ENCODE measurements at places on chromosomes 2 and 18.
A peak's percentile ranks its signal among the peaks of the same experiment; 100 is the strongest.

DNA sequence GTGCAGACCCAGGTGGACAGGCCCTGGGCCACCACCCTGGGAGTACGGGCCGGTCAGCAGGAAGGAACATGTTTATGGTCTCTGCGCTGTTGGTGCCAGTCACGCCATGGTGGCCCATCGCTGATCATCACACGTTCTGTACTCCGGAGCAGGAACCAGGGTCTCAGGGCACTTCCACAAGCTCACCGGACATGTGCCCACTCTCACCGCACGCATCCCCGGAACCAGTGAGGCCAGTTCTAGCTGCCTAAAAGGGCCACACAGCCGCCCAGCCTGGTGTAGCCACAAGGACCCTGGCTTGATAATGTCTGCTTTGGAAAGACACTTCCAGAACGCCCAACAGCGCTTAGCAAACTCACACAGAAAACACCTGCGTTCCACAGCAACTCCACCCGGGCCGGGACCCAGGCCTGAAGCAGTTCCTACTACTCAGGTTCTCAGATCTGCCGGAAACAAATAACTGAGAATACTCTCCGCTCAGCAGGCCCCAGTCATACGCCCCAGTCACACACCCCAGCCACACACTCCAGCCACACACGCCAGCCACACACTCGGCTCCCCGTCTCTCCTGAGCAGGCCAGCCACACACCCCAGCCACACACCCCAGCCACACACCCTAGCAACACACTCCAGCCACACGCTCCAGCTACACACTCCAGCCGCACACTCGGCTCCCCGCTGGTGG, 123.3 kb downstream of the HDAC4 start:
- DNase-seq: no peak

DNA sequence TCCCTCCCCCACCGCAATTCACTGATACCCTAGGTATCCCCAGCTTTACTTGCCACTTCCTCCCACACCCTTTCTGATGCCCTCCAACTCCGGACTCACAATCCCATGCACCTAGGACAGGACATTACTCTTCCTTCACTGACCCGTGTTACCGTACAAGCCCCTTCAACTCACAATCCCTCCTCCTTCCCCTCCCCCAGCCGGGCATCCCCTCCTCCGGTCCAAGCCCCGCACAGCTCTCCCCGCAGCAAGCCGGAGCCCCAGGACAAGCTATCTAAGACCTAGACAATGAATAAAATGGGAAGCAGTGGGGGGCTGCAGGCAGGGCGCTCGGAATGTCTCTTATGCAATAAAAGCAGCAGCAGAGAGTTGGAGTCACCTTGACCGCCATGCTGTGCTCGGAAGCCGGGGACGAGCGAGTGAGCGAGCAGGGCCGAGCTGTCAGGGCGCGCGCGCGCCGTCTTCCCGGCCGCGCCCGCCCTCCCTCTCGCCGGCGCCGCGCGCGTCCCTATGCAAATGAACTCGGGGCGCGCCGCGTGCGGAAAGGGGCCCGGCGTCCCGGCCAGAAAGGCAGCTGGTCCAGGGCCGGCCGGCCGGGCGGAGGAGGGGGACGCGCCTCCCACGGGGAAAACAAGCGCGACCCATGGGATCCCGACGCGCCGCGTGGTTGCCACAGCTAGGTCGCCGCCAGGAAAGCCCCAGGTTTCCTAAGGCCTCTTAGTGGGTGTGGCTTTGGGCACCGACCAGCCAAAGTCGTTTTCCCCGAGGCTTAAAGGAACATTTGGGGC, at the start of gene SLC25A12:
TSS of gene SLC25A12 (minus strand) at position 421 of the 788 bp plus-strand sequence. CDS start at position 391, 30 bp downstream.
- peak; percentile 71 for DNase-seq

- DNase-seq: no peak
Observed at GRCh38 chr2:40033781-40034180, 254.7 kb upstream of the THUMPD2 start.

GRCh38 chr2:144659731-144660275, 139.9 kb upstream of the ZEB2 start:
- DNase-seq: no peak

DNA sequence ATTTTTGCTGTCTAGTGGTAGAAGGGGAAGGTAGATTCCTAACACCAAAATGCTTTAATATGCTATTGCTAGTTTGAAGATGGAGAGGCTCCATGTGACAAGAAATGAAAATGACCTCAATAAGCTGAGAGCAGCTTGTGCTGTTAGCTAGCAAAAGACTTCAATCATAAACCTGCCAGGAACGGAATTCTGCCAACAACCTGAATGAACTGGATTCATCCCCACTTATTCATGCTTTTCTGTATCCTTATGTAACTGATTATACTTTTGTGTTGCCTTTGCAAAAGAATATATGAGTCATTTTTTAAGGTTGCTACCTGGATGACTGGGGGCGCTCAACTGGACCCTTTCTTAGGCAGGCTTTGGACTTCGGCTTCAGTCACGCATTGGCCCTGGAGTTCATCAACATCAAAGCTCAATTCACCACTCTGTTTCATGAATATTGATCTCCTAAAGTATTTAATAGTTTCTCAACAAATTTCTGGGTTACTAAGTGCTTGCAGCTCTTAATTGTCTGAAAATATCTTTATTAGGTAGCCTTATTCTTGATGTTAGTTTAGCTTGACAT, 97.5 kb upstream of the KCNJ3 start:
- no peak for DNase-seq

DNA sequence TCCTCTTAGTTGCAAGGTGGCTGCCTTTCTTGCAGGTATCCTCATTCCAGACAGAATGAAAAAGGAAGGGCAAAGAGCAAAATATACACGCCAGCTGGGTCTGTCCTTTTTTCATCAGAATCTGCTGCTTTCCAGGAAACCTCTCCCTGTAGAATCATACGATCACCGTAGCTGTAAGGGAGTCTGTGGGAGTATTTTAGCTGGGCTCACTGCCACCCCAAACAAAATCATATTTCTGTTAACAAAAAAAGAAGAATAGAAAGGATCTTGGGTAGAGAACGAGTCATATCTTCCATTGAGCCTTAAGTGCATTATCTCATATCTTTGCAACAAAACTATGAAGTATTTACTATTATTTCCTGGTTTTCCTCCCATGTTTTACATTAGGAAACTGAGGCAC, 15.0 kb upstream of the TANC1 start:
- DNase-seq: no peak

DNA sequence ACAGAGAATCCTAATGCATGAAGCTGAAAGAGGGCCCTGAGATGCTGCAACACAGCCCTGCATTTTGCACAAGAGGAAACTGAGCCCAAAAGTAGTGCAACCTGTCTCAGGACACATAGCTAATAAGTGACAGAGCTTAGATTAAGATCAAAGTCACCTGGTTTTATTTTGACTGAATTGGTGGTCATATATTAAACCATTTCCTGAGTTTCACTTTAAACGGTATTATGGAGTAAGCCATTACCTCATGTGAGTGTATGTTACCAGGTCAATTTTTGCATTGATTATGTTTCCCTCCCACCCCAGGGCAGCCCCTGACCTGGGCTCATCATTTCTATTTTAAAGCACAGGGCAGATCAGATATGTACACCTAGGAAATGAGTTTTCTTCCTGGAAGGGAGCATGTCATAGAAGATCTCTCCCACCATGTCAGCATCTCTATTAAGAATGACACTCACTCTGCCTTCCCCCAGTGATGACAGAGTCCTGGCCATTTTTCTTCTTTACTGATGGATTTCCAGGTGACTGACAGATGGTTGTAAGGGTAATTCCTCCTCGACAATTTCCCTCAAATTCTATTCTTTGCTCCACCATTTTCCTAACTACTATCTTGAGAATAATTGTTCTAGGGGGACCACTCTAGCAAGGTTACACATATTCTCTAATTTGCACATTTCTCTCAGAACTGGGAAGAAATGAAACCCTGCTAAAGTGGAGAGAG, 441.3 kb upstream of the SLC14A2 start:
- no peak for DNase-seq

DNA sequence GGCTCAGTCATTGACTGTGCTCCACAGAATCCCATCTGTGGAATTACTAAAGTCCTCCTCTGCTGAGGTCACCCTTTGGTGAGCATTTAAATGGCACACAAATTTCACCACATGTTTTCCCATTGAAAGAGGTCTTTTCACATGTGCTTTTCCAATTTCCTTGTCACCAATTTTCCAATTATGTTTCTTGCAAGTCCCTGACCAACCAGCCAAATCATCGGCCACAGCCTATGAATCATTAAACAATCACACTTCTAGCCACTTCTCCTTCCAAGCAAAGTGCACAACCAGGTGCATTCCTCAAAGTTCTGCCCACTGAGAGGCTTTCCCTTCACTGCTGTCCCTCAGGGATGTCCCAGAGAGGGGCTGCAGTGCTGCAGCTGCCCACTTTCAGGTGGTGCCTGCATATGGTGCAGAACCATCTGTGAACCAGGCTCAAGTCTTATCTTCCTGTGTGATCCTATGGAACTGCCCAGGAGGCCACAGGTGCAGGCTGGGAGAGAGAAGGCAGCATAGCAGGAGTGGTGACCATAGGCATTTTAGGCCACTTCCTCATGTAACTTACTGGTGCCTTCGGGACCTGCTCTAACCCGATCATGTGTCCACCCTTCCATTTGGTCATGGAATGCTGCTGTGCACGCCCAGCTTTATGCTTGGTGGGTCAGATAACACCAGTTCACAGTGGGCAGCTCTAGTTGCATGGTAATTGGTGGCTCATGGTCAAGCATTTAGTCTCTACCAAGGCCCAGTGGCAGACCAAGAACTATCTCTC, 153.0 kb downstream of the SEPTIN10 start:
- DNase-seq: no peak

DNA sequence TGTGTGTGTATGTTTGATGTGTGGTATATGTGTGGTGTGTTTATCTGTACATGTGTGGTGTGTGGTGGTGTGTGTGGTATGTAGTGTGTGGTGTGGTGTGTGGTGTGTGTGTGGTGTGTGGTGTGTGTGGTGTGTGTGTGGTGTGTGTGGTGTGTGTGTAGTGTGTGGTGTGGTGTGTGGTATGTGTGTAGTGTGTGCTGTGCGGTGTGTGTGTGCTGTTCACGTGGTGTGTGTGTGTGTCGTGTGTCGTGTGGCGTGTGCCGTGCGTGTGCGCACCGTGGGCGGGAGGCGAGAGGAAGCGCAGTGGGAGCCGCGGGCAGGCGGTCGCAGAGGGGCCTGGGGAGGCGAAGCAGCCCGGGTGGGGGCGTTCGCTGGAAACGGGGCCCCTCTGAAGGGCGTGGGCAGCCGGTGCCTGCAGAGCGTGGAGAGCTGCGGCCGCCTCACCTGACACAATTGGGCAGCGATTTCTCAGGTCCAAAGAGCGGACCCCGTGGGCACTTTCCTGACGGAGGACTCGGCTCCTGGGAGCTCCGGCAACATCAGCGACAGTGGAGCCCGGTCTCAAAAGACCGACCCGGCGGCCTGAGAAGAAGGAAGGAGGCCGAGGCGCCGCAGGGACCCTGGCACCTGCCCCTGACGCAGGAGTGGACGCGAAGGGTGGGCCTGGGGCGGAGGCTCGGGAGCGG, 741.1 kb upstream of the SALL3 start:
- no peak for DNase-seq

- peak; percentile 79 for DNase-seq
Observed at GRCh38 chr2:200864176-200865034, at the start of gene CLK1. CLK1 (minus strand) TSS chr2:200864658; CDS start chr2:200861862, 2,796 bp downstream.

DNA sequence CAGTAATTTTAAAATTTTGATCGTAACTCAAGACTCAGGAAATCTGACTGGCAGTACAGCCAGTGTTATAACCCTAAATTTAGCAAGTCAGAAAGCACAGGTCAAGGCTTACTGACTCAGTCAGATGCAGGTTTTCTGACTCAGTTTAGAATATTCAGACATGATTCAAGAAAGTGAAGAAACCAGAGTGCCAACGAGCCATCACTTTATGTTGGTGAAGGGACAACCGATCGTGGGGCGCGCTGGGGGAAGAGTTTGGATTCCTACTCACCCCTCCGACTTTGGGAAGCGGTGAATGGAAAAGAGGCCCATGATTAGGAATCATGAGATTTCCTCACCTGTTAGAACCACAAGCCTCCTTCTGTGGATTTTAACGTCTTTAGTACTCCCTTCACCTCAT, 998 bp downstream of the RNF149 start:
- no peak for DNase-seq

DNA sequence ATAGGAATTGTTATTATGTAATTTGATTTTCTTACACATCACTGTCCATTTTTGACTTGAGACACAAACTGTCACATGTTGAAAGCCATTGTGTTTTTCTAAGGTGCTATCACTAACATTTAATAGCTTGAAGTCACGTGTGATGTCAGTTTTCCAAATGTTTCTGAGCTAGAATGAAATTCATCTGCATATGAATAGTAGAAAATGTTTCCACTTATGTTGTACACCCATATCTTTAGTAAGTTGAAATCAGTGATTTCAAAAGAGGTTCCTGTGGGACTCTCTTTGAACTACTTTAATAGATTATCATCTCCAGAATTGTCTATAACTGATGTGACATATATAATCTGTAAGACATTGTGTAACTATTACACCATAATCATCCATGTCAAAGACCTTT, 27.8 kb downstream of the ABCG5 start:
- DNase-seq: no peak

DNA sequence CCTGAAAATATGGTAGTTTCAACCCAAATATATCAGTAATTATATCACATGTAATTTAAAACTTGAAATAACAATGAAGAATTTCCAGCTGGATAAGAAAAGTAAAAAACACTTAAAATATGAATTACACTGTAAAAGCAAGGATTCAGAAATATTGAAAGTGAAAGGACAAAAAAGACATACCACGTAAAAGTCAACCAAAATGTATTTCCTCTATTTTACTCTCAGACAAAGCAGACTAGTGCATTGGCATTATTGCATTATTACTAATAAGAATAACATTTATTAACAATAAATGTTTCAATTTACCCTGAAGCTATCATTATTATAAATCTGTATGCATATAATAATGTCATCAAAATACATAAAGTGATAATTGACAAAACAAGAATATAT, 445.1 kb upstream of the TRIB2 start:
- no peak for DNase-seq

DNA sequence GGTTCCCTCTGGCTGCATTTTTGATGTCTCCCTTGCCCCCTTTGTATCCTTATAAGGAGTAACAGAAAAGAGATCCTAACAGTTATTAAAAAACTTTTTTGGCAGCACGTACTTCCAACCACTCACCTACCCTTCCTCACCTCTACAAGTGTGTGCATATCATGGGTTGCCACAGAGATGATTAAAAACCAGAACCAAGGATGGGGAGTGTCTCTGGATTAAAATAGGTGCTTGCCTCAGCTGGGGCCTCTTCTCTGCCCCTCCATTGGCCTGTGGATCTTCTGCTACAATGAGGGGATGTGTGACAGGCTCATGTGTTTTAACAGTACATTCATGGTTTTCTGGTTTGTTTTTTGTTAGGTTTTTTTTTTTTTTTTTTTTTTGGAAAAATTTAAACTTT, 160.8 kb downstream of the FHOD3 start:
- DNase-seq: no peak

Data from NCI-H1092 treated with DMSO at 0.1 percent for 48 hours (cell line).